H1 (cell line): ENCODE measurements at places on chromosomes 1 and 21. TPM values are rescaled to one million over a fixed set of nuclear protein-coding genes. Genes with fewer than 3 reads are reported as not detected.

Gene SLC9C2
- not detected in 2 replicates for polyA plus RNA-seq

Gene DSCAM
- 0.02 and 0.08 TPM in 2 replicates for polyA plus RNA-seq

Gene MYOG
- polyA plus RNA-seq = not detected in 2 replicates

Gene GPA33
- polyA plus RNA-seq = 0.67 and 0.74 TPM in 2 replicates

Gene HAPLN2
- 0.51 and 1.2 TPM in 2 replicates for polyA plus RNA-seq

Gene KIAA1614
- polyA plus RNA-seq = 1.3 and 1.9 TPM in 2 replicates

Gene CFHR5
- polyA plus RNA-seq = not detected in 2 replicates

Gene BATF3
- 6.3 and 6.6 TPM in 2 replicates for polyA plus RNA-seq

Gene COL9A2
- 3.3 and 3.7 TPM in 2 replicates for polyA plus RNA-seq

Gene PLA2G2C
- polyA plus RNA-seq = not detected in 2 replicates

Gene FMO3
- not detected in 2 replicates for polyA plus RNA-seq

Gene OR6K3
- polyA plus RNA-seq = not detected in 2 replicates

Gene RNU1-2
- polyA plus RNA-seq = under 0.01 and 145 TPM in 2 replicates

Gene OLIG2
- 0.79 and 0.93 TPM in 2 replicates for polyA plus RNA-seq

Gene CLIC4
- 75.1 and 77.5 TPM in 2 replicates for polyA plus RNA-seq

Gene FAM131C
- 0.73 and 1.6 TPM in 2 replicates for polyA plus RNA-seq

Gene CHD5
- polyA plus RNA-seq = 0.42 and 0.58 TPM in 2 replicates

Gene CTBS
- polyA plus RNA-seq = 2.1 and 3.3 TPM in 2 replicates

Gene PCSK9
- polyA plus RNA-seq = 22.3 and 39.4 TPM in 2 replicates

Gene PLEKHN1
- polyA plus RNA-seq = 0.39 and 1.2 TPM in 2 replicates

Gene KCNJ6
- polyA plus RNA-seq = 0.20 and 0.51 TPM in 2 replicates

Gene CNKSR1
- polyA plus RNA-seq = 13.9 and 20.9 TPM in 2 replicates

Gene LCE1C
- polyA plus RNA-seq = not detected in 2 replicates
